Stomach (tissue), 19 donors: ENCODE measurements at places on chromosomes 12 and 14. TPM values are rescaled to one million over a fixed set of nuclear protein-coding genes. Genes with fewer than 3 reads are reported as not detected.

Gene KLRC3
- 1.3 TPM for total RNA-seq

Gene LRTM2
- total RNA-seq: not detected

Gene ITGB7
- total RNA-seq: not detected

DNA sequence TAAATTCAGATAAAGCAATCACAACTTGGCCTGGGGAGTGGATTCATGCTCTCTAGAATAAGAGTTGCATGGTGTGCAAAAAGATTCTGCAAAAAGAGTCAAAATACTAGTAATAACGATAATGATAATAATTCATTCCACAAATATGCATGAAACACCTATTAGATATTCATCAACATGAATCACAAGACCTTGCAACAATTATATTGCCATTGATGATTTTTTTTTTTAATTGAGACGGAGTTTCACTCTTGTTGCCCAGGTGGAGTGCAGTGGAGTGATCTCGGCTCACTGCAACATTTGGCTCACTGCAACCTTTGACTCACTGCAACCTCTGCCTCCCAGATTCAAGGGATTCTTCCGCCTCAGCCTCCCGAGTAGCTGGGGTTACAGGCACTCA is 109.2 kb upstream of the FLRT2 start:
- DNase-seq: no peak
- H3K27me3 ChIP-seq: no peaks in the 10 kb centered on the region
- no peaks in the 10 kb centered on the region for H3K4me1 ChIP-seq

DNA sequence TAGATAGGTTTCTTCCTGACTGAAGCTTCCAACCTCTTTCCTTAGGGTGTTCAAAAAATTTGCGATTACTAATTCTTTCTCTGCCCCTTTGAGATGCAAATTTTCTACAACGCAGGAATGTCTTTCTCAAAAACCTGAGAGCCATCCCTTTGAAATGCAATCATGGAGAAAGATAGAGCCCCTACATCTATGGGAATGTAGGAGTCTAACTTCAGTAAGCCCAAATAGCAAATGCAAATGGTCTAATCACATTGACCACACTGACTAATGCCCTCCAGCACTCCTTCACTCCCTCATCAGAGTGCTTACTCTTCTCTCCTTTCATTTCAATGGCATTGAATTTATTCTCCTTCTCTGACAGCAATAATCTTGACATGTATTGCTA is 107.1 kb downstream of the SLC6A15 start:
- no peak overlapping the region for H3K27ac ChIP-seq
- no peaks in the 10 kb centered on the region for H3K36me3 ChIP-seq
- no peak overlapping the region for H3K4me3 ChIP-seq
- no peaks in the 10 kb centered on the region for H3K4me1 ChIP-seq
- DNase-seq: no peak
- H3K27me3 ChIP-seq: no peaks in the 10 kb centered on the region

DNA sequence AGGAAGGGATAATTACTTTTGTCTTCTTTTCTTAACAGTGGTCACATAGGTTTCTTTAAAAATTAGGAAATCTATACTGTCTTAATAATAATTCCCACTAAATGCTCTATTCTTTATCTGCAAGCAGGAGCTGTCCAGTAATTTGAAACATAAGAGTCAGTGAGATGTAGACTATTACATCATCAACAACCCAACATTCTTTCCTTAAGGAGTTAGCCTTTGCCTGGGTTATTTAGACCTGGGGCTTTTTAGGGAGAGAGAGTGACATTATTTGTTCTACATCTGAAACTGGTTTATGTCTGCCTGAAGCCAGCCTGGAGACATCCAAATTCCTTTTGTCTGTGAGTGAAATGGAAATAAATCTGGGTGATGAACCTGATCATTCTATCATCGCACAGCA is 294.4 kb downstream of the TMTC2 start:
- H3K36me3 ChIP-seq: peaks cover 6% of the 10 kb centered on the region
- H3K27ac ChIP-seq: no peak overlapping the region
- H3K27me3 ChIP-seq: no peaks in the 10 kb centered on the region
- no peak for DNase-seq
- no peak overlapping the region for H3K4me3 ChIP-seq

DNA sequence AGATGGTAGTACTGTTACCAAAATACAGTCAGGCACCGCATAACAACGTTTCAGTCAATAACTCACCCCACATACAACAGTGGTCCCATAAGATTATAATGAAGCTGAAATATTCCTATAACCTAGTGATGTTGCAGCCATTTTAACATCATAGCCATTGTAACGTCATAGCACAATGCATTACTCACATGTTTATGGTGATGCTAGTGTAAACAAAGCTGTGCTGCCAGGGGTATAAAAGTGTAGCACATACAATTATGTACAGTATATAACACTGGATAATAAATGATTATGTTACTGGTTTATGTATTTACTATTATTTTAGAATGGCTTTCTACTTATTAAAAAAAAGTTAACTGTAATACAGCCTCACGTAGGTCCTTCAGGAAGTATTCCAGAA is 37.0 kb downstream of the GPR137C start:
- H3K27ac ChIP-seq: no peak overlapping the region
- no peaks in the 10 kb centered on the region for H3K27me3 ChIP-seq
- no peak for DNase-seq
- H3K4me1 ChIP-seq: no peaks in the 10 kb centered on the region
- no peaks in the 10 kb centered on the region for H3K36me3 ChIP-seq

GRCh38 chr12:81340910-81341309 is 263.0 kb downstream of the ACSS3 start:
- H3K27ac ChIP-seq: no peak overlapping the region
- H3K36me3 ChIP-seq: no peaks in the 10 kb centered on the region
- H3K4me3 ChIP-seq: no peak overlapping the region
- DNase-seq: no peak
- H3K27me3 ChIP-seq: no peaks in the 10 kb centered on the region
- H3K4me1 ChIP-seq: no peaks in the 10 kb centered on the region

DNA sequence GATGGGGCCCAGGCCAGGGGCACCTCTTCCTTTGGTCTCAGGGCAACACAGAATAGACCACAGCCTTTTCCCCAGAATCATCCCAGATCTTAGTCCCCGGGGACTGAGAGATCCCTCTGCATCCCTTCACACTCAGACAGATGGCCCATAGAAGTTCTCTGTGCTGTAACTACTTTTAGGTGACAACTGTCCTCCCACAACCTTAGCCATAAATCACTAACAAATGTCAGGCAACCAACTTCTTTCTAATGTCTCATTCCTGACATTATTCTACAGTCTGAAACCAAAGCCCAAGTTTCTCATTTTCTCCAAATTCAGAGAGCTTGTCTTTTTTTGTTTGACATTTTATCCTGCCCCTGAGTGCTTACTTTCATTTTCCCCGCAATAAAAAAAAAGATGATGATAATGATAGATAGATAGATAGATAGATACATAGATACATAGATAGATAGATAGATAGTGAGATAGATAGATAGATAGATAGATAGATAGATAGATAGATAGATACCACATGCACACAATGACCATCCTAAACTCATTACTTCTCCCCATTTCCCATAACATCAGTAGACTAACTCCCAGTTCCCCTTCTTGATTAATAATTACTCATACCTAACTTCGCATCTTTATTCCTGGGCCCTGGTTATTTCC is 28.6 kb downstream of the DUSP6 start:
- H3K4me3 ChIP-seq: no peak overlapping the region
- DNase-seq: no peak
- H3K27me3 ChIP-seq: no peaks in the 10 kb centered on the region
- H3K36me3 ChIP-seq: no peaks in the 10 kb centered on the region

DNA sequence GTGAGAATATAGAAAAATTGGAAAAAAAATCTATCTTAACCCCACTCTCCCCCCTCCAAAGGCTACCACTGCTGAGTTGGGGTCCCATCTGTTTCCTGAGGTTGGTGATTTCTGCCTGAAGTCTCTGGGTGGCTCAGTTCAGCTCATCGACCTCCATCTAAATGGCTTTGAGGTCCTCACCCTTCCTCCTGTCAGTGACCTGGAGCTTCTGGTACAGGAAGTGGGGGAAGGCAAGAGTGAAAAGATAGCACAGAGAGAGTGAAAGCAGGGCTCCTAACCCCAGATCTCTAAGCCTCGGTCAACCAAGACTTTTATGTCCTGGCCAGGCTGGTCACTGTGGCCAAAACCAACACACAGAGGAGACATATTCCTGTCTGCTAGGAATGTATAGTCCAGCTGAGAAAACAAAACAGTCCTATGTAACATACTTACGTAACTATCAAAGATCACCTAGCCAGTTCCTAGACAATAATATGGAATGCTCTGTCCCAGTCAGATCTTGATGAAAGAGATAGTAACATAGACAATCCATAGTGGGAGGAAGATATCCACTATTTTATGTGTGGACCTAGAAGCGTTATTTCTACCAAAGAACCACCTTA is 12.3 kb upstream of the KRT73 start:
- no peaks in the 10 kb centered on the region for H3K4me1 ChIP-seq
- DNase-seq: no peak
- H3K36me3 ChIP-seq: no peaks in the 10 kb centered on the region
